ENCODE measurements at places on chromosomes 7 and 10. TPM values are rescaled to one million over a fixed set of nuclear protein-coding genes. Genes with fewer than 3 reads are reported as not detected.

Gene FAM13C
- total RNA-seq, result 10.2 TPM

Gene SEMA3A
- 2.4 TPM for total RNA-seq

Gene CYP2C9
- total RNA-seq, result not detected

Gene PRTFDC1
- total RNA-seq, result 9.1 TPM

Gene ANKRD30A
- total RNA-seq, result not detected

Gene GBX1
- not detected for total RNA-seq

Gene INMT
- total RNA-seq, result 0.16 TPM

Gene PNLIPRP3
- total RNA-seq, result not detected

Gene INPP5F
- 15.9 TPM for total RNA-seq

Gene LIPJ
- total RNA-seq, result under 0.01 TPM

Gene ZNF679
- not detected for total RNA-seq

Gene PHYHIPL
- not detected for total RNA-seq

Gene GRK5
- total RNA-seq, result 41.5 TPM

Gene COL28A1
- under 0.01 TPM for total RNA-seq

Measured in bladder microvascular endothelial cell (primary cell).